ENCODE measurements at places on chromosomes 5 and 9.

- DNase-seq = no peak
Measured at GRCh38 chr5:27769748-27770402, 731.5 kb upstream of the CDH9 start.

- no peak for DNase-seq
Measured at GRCh38 chr5:4191041-4191440, 595.4 kb downstream of the IRX1 start.

DNA sequence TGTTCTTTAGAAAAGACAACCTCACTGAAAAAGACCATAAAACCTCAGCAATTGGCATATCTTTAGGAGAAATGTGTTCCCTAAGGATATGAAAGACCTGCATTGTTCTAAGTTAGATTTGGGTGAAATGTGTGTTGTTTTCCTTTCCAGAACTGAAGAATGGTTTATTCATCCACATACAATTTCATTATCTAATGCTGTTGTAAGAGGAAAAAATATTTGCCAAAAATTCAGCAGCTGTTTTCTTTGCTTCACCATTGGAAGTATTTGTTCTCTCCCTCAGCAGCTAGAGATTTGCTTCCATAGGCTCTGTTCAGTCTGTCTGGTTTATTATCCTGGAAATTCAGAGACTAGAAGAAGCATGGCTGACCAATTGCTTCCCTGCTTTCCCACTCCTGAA, 150.9 kb downstream of the ISOC1 start:
- no peak for DNase-seq

DNA sequence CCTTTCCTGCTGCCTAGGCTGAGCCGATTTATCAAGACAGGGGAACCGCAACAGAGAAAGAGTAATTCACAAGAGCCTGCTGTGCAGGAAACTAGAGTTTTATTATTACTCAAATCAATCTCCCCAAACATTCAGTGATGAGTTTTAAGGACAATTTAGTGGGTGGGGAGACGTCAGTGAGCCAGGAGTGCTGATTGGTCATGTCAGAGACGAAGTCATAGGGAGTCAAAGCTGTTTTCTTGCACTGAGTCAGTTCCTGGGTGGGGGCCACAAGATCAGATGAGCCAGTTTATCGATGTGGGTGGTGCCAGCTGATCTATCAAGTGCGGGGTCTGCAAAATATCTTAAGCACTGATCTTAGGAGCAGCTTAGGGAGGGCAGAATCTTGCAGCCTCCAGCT, 19.0 kb downstream of the SNX24 start:
- no peak for DNase-seq

- DNase-seq = no peak
Measured at GRCh38 chr9:10538073-10538472, 74.7 kb downstream of the PTPRD start.

- no peak for DNase-seq
Measured at GRCh38 chr9:3180696-3181048, 336.8 kb upstream of the PUM3 start.

GRCh38 chr9:95772320-95773052, 103.0 kb upstream of the ERCC6L2 start:
- DNase-seq = no peak

DNA sequence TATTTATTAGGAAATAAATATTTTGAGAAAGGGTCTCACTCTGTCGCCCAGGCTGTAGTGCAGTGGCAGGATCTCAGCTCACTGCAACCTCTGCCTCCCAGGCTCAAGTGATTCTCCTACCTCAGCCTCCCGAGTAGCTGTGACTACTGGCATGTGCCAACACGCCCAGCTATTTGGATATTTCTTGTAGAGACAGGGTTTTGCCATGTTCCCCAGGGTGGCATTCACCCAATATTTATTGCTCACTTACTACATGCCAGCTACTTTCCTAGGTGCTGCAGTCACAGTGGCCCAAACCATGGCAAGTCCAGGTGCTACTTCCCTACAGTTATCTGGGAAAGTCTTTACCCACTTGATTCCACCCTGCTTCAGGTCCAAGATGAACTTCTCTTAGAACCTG, 8.3 kb upstream of the MED7 start:
- no peak for DNase-seq

DNA sequence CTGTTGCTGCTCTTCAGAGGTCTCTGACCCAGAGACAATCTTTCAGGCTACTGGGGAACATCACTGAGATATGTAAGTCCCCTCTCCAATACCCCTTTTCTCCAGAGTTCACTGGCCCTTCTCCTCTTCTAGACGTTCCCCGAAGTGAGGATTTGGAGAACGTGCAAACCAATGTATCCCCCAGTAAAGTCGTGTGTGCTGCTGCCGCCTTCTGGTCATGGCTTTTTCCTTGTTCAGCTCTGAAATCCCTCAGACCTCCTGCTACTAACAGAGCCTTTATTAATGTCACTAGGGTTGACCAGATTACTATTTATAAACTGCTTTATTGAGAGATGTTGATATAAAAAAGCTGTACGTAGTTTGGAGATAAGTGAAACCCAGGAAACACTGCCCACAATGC, 1028.6 kb downstream of the CDH9 start:
- DNase-seq = no peak

GRCh38 chr5:31068287-31068686, 125.2 kb upstream of the CDH6 start:
- DNase-seq = no peak

DNA sequence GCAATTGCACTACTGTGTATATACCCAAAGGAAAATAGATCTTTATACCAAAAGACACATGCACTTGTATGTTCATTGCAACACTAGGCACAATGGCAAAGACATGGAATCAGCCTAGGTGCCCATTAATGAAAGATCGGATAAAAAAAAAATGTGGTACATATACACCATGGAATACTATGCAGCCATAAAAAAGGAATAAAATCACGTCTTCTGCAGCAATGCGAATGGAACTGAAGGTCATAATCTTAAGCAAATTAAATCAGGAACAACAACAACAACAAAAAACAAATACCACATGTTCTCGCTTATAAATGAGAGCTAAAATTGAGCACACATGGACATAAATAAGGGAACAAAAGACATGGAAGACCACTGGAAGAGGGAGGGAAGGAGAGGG, 266.7 kb upstream of the CDH18 start:
- no peak for DNase-seq

- no peak for DNase-seq
Measured at GRCh38 chr9:22693156-22693555, 246.5 kb downstream of the DMRTA1 start.

GRCh38 chr9:95338243-95338642, 20.7 kb upstream of the FANCC start:
- DNase-seq = no peak

- DNase-seq = no peak
Measured at GRCh38 chr5:127068493-127069214, 4.6 kb downstream of the C5orf63 start.

- DNase-seq = no peak
Measured at GRCh38 chr5:7398596-7399280, 2.8 kb downstream of the ADCY2 start.

- peak; percentile 12 for DNase-seq
Measured at GRCh38 chr5:143402553-143403333, 743 bp downstream of the NR3C1 start.

DNA sequence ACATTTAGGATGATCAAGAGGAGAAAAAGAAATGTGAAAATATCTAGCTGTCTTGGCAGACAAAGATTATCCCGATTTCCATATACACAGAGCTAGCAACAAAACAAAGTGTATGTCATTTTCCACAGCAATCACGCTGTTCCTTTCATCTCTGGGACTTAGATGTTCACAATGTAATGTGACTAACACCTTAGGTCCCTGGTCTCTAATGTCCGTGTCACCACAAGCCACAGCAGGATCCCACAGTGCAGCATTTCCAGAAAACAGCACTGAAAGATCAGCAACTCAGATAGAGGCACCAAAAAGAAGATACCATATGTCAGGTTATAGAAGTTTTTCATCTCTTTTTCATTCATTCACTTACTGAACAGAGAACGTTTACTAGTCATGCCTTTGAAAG, 118.0 kb upstream of the TNPO1 start:
- DNase-seq = no peak

GRCh38 chr5:84168841-84169240, 215.8 kb downstream of the EDIL3 start:
- DNase-seq = no peak

GRCh38 chr9:92663126-92663525, 6.8 kb downstream of the IPPK start:
- no peak for DNase-seq

DNA sequence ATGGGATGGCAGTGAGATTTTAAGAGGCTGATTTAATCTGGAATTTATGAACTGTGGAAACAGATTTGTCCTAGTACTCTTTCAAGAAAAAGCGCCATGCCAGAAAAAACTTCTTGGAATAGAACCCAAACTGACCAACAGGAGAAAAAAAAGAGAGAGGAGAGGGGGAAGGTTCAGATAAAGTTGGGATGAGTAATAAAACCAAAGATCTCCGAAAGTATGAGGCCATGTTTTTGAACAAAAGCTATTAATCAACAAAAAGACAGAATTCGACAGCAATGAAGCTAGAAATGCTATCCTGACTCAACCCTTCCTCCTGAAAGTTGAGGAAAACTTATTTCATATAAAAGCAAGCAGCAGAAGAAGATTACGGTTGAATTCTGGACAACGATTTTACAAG, 135.5 kb downstream of the CEMIP2 start:
- DNase-seq = no peak

DNA sequence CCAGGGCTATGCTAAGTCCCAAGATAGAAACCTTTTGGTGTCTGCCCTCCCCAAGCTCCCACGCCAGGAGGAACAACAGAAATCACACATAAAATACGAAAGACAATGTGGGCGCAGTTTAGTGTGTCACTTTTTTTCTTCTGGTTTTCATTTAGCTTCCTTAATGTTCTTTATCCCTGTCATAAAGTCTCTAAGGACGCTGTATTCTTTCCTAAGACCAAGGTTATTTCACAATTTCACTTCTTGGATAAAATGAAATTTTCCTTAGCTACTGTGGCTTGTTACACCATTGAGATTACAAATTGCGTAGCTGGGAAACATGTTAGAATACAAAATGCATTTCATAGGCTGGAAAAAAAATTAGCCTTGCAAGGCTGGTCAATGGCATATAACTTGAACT, 85.4 kb downstream of the GLIS3 start:
- no peak for DNase-seq

GRCh38 chr9:136412962-136413361, 2.5 kb downstream of the PMPCA start:
- no peak for DNase-seq

All from NCI-H774 (cell line).